ENCODE measurements at places on chromosomes 4 and X.

DNA sequence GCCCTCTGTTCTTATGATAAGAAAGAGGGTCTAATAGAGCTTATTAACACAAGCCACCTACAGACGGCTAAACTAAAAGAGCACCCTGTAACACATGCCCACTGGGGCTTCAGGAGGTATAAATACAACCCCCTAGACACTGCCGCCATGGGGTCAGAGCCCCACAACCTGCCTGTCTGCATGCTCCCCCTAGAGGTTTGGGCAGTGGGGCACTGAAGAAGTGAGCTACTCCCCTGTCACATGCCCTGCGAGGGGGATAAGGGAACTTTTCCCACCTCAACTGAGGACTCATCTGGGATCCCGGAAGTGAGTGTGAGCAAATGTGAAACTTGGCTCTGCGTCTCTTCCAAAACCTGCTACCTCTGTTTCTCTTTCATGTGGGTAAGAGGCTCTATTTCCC lies 334.5 kb downstream of the ADAM29 start:
- no peak for DNase-seq

- DNase-seq = no peak
Measured at GRCh38 chr4:184860018-184860779, 34.4 kb upstream of the ACSL1 start.

- DNase-seq = no peak
Measured at GRCh38 chrX:110284159-110284558, 33.7 kb downstream of the AMMECR1 start.

DNA sequence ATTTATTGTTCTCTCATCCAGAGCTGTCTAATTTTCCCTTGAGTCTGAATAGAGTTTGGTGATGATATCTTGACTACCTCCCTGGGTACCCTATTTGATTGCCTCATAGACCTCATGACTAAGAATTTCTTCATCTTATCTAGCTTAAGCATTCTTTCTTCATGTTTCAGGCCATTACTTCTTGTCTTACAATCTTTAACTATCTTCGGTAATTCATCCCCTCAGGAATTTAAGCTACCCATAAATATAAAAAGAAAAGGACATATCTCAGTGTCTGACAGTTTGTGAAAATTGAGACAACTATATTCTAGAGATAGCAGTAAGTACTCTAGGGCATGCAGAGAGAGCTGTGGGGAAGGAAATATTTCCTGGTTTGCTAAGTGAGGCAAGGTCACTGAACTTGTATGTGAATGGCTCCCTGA lies 466.1 kb upstream of the GRID2 start:
- no peak for DNase-seq

DNA sequence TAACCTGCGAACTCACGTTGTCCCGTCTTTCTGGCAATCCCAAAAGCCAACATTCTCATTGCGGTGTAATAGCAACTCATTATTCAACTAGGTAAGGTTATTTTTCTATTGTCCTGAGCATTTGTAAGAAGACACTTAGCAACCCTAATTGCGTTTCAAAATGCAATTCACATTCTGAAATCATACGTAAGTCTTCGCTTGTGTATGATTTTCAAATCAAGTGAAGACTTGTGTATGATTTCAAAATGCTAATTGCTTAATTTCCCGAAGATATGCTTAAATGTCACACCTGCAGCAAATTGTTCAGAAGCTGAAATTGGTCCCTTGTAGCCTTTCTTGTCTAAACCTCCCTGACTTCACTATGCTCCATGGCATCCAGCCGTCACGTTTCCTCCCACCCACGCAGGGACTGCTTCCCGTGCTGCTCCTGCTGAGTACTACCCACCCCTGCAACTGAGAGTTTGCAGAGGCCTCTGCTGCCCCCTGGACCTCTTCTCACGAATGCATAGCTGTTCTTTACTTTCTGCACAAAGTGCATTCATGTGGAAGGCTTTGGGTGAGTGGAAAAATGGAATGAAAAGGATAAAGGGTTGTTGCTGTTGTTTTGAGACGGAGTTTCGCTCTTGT lies 40.8 kb upstream of the CLDN24 start:
- DNase-seq = no peak

DNA sequence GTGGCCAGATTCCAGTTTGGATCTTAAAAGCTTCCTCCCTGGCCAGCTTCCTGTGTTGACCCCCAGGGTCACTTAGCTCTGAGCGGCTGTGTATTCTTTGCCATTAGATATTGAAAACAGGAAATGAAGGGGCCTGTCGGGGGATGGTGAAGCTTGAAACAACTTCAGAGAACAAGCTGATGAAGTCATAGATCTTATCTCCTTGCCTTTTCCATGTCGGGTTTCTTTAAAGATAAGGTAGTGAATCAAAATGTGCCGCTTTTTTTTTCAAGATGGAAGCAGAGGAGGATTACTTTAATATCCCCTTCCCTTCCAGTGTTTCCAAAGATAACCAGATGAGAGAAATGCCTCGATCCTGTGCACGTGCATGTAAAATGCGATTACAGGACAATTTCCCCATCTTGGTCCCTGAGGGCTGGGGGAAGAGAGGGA lies 508.5 kb downstream of the MID1IP1 start:
- DNase-seq = no peak

DNA sequence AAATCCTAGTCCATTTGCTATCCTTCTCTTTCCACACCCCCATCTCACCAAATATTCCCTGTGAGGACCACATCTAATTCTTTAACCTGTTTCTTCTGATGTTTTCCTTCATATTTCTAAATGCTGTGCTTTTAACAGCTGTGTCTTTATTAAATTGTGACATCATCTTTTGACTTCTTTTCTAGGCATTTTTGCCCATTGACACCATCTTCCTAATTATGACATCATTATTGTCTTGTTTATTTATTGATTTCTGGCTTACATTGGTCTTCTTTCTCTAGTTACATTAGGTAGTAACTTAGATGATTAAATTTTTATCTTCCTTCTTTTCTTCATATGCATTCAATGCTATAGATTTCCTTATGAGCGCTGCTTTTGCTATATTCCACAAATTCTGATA lies 175.8 kb upstream of the PDE5A start:
- no peak for DNase-seq

DNA sequence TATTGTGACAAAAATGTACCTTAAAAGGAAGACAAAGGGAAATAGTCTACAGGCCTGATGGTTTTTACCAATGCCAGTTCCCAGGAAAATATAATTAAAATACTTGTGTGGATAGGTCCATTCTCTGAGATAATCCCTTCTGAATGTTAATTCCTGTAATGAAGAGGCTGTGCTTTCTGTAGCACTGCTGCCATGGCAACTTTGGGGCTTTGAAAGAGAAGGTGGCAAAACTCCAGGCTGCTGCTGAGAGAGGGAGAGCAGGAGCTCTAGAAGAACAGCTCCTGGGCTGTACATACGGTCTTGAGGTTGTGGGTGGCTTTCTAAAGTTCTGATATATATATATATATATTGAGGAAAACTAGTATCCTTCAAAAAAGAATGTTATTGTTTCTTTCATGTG lies 125.4 kb downstream of the PDLIM5 start:
- DNase-seq = no peak

DNA sequence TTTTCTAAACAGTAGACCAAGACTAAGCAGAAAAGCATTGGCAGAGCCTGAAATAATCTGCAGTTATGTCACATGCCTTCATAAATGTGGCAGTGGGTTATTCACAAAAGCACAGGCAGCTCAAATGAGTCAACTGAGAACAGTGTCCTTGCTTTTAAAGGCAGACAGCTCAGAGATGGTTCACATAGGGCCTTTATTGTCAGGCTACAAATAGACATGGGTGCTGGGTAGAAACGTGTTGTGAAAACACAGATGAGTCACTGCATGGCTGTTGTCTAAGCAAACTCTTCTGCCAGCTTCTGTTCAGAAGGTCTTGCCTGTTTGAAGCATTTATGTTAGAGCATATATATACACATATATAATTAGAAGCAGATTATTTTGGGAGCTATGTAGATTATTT lies 118.0 kb downstream of the SLC4A4 start:
- DNase-seq = no peak

GRCh38 chr4:140931911-140932310 lies 175.7 kb upstream of the TBC1D9 start:
- no peak for DNase-seq

- no peak for DNase-seq
Measured at GRCh38 chr4:78774417-78774816, 1.7 kb upstream of the BMP2K start.

GRCh38 chr4:134624365-134624764 lies 422.8 kb upstream of the PABPC4L start:
- DNase-seq = no peak

GRCh38 chr4:64158648-64159326 lies 250.5 kb downstream of the TECRL start:
- peak; percentile 26 for DNase-seq

DNA sequence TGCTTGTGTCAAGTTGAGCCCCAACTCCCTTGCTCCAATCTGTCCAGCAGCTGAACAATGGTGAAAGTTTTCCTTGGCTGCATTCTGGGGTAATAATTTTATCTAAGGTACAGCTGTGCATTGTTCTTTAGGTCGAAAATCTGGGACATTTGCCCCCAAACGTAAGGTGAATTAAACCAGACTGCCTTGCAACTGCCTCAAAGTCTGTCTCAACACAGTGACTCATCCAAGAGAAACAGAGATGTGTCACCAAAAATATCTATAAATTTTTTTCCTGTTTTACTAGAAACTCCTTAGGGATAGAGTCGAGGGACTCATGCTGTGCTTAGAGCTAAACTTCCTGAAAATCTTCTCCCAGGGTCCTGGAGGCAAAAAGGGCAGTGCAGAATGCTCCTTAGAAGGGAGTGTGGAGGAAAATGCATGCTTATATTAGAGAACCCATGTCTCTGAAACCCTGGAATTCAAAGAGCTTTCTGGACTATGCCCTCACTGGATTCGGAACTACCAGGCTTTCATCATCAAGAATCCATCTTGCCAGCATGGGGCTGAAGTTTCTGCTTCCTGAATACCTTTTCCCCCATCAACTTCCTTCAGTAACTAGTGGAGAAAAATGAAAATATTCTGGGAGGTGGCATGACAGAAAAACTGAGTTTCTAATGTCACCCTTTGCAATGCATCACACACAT lies 115.7 kb downstream of the PALLD start:
- DNase-seq = no peak

GRCh38 chr4:155787113-155787710 lies 28.4 kb downstream of the GUCY1B1 start:
- DNase-seq = peak; percentile 20
